M059J (cell line): ENCODE measurements at places on chromosomes 6 and 20.

GRCh38 chr20:49136817-49137571 lies 51.1 kb downstream of the STAU1 start:
- DNase-seq = no peak

DNA sequence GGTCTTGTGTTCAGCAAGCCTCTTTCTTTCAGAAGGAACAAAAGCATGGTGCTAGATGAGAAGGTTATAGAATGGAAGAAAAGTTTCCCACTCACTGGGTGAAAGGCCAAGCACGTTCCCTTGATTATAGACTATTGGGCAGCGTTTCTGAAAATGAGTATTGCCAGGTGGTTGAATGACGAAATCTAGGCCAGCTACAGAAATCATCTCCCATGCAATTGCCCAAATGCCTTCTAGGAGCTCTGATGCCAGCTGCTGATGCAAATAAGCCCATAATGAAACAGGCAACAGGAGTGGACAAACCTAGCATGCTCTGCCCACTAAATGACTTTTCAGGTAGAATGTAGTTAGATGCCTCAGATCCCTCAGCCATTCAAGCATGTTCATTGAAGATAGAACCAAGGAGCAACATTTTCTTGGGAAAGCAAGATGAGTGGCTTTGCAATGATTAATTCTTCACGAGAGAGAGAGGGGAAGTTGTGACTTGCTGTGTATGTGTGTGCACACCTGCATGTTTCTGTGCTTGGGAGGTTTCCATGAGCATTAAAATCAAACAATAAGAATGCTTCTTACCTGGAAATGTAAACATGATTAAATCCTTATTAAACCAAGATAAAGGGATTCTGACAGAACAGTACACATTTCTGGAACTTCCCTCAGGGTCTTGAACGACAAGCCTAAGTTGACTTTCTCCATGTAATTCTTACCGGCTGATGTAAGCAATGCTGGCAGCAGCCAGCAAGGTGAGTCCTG lies 43.6 kb downstream of the ADTRP start:
- DNase-seq = no peak

GRCh38 chr20:62159839-62160238 lies 16.3 kb downstream of the SS18L1 start:
- DNase-seq = peak; percentile 95

- DNase-seq = peak; percentile 100
These were observed 36.5 kb upstream of the MLN start for GRCh38 chr6:33840048-33840926.

- DNase-seq = no peak
These were observed 295.5 kb downstream of the PLCB1 start for GRCh38 chr20:8427419-8428040.

- no peak for DNase-seq
These were observed 1.1 kb upstream of the KLHL32 start for GRCh38 chr6:96923400-96923799.

DNA sequence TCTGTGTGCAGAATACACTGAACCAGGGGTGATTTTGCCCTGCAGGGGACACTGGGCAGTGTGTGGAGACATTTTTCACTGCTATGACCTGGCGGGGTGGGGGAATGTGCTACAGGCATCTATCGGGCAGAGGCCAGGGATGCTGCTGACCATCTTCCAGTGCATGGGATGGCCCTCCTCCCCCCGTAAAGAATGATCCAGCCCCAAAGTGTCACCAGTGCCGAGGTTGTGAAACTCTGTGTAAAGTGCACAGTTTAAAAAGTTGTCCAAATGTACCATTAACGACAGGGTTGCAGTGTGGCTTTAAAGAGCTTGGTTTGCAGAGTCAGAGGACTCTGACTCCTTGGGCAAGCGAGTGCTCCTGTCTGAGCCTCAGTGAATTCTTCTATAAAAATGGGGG lies 72.1 kb downstream of the SULF2 start:
- no peak for DNase-seq

GRCh38 chr20:58604128-58604881 lies 46.8 kb upstream of the STX16 start:
- DNase-seq = no peak

- DNase-seq = peak; percentile 60
These were observed 162.8 kb downstream of the SCML4 start for GRCh38 chr6:107661291-107661690.

GRCh38 chr20:38355161-38356012 lies 9.1 kb downstream of the LBP start:
- peak; percentile 24 for DNase-seq

DNA sequence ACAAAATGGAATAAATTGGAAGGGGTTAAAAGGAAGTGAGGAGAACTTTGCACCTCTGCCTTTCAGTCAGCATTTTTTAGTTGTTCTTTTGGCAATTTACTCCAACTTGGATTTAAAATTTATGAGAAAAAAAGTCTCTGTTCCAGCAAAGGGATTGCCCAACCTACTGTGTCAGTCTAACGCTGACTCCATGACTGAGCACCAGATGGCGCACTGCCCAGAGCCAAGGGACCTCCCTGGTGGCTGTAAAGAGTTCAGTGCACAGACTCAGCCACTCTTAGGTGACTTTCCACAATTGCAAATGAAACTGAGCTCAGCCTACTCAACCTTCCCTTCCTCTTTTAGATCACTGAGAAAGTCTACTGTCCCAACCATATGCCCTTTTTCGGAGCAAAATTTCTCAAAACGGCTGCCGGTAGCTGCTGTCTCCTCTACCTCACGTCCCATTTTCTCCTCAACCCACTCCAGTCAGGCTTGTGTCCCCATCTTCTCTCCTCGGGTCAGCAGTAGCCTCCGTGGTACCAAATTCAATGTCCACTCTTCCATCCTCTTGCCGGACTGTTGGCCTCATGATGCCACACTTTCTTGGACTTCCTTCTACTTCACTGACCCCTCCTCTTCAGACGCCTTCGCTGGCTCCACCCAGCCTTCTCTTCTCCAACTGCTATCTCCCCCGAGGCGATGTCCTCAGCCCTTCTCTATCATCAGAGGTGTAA lies 38.7 kb downstream of the GSTA2 start:
- peak; percentile 83 for DNase-seq

- peak; percentile 63 for DNase-seq
These were observed 3.2 kb upstream of the ANKRD60 start for GRCh38 chr20:58231683-58232082.
